ENCODE measurements at places on chromosomes 11 and 22. TPM values are rescaled to one million over a fixed set of nuclear protein-coding genes. Genes with fewer than 3 reads are reported as not detected.

FLRT1 gene
- 3.8 TPM for total RNA-seq

CDC45 gene
- 1.6 TPM for total RNA-seq

BTG4 gene
- total RNA-seq, result not detected

OR52A1 gene
- total RNA-seq, result not detected

CCDC15 gene
- 0.49 TPM for total RNA-seq

RGL4 gene
- total RNA-seq, result 0.49 TPM

TRIM22 gene
- total RNA-seq, result 43.9 TPM

- DNase-seq, result no peak
Measured at GRCh38 chr11:118124929-118125535, 27.6 kb downstream of the SCN4B start.

- DNase-seq, result no peak
Measured at GRCh38 chr11:112770487-112770886, 190.7 kb upstream of the NCAM1 start.

DNA sequence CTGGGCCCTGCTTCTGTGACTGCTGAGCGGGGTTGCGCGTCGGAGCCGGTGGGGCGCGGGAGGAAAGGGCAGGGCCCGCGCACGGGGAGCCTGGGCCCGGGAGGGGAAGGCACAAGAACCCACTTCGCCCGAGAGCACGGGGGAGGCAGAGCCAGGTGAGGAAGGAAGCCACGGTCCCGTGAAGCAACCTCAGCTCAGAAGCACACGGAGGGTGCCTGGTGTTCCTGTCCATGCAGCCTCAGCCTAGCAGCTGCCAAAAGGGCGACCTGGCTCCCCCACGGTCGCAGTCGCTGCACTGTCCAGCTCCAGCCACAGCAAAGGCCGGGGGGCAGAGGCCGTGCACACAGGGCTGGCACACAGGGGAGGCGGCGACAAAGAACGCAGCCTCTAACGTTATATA, 9.3 kb upstream of the CDC42BPG start:
- no peak for DNase-seq

GRCh38 chr11:134014511-134014910, 54.4 kb upstream of the JAM3 start:
- DNase-seq, result no peak

DNA sequence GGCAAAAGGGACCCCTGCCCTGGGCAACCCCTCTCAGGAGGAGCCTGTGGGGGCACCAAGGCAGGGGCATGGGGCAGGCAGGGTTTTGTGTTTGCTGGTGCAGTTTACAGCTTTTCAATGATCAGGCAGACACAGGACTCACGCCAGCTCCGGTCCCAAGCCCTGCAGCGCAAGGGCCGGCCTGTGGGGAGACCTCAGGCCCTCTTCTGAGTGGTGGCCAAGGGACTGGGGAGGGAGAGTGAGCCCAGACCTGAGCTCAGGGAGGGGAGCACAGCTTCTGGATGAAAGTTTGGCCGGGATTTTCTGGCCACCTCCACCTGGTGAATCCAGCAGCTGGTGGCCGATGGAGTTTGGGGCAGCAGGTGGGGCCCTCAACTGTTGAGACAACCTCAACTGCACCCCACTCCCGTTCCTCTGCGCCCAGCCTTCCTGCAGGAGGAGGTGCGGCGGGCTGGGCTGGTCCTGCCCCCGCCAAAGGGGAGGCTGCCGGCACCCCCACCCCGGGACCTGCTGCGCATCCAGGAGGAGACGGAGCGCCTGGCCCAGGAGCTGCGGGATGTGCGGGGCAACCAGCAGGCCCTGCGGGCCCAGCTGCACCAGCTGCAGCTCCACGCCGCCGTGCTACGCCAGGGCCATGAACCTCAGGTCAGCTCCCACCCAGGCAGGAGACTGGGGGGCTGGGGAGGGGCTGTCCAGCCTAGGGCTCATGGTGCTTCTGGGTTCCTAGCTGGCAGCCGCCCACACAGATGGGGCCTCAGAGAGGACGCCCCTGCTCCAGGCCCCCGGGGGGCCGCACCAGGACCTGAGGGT, 3.6 kb downstream of the TCIRG1 start:
- no peak for DNase-seq

DNA sequence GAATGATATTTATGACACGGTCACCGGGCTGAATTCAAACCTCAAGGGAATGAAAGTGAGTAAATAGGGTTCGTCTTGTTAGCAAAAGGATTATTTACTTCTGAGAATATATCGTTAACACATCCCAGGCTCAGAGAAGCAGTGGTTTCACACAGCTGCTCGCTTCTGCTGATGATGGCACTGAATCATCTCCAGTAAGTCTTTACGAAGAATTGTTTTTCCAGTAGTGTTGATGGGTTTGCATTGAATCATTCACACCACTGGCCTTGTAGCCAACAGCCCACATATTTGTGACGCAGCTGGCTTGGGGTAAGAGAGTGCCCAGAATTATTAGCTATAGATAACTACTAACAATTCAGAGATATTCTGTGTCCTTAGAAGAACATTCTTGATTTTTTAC, 236.3 kb downstream of the CADM1 start:
- no peak for DNase-seq

GRCh38 chr11:19398772-19399527, 158.2 kb upstream of the E2F8 start:
- peak; percentile 28 for DNase-seq

DNA sequence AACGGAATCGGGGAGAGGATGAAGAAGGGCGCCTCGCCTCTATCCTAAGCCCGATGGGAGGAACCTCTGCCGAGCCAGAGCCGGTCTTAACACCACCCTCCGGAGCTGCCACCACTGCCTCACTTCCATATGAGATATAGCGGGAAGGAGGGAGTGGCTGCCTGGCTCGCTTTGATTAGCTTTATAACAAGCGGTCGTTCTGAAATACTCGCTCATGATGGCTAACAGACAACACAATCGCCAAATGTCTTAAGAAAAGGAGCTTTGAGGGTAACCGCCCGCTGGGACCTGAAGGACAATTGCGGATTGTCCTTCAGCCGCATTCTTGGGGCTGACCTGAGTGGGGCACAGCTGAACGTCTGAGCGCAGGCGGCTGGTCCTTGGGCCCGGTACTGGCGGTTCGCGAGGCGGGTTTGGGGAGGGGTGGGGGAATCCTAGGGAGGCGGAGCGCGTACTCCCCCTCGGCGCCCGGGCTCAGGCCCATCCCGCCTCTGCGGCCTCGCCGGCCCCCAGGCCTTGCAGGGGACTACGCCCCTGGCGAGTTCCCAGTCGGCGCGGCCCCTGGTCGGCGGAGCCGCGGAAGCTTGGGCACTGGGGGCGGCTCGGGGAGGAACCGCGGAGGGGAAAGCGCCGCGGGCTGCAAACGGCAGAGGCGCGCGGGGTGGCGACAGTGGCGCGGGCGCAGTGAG, at the start of gene PLAAT5:
TSS of gene PLAAT5 (minus strand) at position 617 of the 689 bp plus-strand sequence. CDS start at position 484, 133 bp downstream.
- no peak for DNase-seq

GRCh38 chr22:23525510-23525909, 54.6 kb downstream of the IGLL1 start:
- DNase-seq, result no peak

DNA sequence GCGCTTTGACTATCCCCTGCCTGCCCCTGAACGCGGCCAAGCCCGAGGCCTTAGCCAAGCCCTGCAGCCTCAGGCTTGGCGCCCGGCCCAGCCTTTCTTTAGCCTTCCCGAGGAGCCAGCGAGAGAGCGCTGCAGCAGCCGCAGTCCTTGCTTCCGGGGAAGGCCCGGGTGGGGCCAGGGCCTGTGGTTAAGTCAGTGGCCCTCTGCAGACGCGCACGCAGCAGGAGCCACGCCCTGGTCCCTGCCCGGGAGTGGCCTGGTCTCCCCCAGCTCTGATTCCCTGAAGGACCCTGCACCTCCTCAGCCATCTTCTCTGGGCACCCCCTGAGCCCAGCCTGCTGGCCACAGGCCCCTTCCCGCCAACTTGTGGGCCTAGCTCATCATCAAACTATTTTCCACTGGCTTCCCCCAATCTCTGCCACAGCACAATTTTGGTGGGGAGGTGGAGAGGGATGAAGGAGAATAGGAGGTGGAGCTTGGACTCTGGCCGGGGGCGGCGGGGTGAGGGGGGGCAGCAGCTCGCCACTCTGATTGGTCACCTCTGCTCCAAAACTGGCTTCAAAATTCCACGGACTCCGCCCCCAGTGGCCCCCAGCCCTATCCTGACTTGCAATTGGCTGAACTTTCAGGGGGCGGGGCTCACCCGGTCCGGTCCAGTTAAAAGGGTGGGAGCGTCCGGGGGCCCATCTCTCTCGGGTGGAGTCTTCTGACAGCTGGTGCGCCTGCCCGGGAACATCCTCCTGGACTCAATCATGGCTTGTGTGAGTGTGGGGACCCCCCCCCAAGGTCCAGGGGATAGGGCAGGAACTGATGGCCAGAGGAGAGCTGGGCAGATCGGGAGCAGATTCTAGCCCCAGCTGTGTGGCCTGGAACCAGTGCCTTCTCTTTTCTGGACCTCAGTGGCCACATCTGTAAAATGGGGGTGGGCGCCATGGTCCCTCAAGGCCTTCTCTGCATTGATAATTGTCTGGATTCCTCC, at the start of gene LGALS1:
TSS of gene LGALS1 (plus strand) at position 686 of the 979 bp plus-strand sequence. CDS start at position 753, 67 bp downstream.
- DNase-seq, result peak; percentile 92

DNA sequence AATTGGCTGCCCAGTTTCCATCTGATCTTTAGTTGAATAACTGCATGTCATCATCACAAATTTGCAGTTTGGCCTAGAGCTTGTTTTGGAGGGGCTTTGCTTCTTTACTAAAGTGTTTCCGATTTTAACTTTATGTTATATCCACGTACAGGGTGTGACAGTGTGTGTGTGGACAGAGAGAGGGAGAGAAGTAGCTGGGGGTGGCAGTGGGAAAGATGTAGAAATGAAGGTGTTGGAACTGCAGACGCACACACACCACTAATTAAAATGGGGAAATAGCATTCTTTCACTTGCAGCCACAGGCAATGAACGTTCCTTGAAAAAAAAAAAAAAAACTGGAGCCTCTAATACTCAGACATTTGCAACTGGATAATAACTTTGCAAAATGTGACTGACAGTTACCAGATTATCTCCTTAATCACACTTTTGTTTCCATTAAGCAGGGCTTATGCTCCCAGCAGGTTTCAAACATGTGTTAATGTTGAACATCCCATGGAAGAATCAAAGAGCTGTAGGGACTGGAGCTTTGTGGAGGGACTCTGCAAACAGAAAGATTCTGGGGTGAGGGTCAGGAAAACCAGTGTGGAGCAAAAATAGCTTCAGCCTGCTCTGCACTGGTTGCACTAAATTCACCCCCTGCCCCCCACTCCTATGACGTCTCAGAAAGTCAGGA, 238.1 kb upstream of the TENM4 start:
- no peak for DNase-seq

- no peak for DNase-seq
Measured at GRCh38 chr11:46338988-46339666, 8.1 kb upstream of the DGKZ start.

DNA sequence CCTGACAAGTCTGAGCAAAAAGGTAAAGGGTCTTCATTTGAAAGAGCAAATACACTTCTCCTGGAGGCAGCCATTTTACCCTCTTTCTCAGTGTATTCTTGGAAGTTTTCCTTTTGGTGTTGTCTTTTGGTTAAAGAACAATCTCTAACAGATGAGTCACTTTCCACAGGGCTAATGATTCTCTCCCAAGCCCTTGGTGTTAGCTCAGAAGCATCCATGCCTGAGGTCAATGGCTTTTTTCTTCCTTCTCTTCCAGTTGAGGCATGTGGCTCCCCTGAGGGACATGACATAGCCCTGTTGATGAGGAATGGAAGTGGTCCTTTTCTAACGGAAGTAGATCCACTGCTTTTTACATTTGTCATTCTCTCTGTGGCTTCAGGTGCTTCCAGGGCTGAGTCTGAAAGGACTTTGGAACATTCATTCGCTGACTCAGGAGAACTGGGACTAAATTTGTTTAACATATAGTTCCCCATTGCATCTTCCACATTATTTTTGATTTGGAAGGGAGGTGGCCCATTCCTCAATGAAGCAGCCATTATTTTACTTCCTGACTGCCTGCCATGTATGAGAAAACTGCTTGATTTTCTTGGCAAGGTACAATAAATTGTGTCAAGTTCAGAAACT, 13.8 kb upstream of the POGLUT3 start:
- no peak for DNase-seq

- no peak for DNase-seq
Measured at GRCh38 chr22:18136563-18137320, 13.2 kb upstream of the USP18 start.
